ENCODE measurements at places on chromosomes 2 and 18.

GRCh38 chr2:233938676-233939370 is 21.6 kb downstream of the TRPM8 start:
- no peak for DNase-seq

- no peak for DNase-seq
Measured at GRCh38 chr18:45103319-45104048, 422.8 kb downstream of the SETBP1 start.

GRCh38 chr18:27797484-27797883 is 379.4 kb downstream of the CDH2 start:
- no peak for DNase-seq

- peak; percentile 86 for DNase-seq
Measured at GRCh38 chr18:47772374-47773248, 157.8 kb downstream of the SMAD2 start.

DNA sequence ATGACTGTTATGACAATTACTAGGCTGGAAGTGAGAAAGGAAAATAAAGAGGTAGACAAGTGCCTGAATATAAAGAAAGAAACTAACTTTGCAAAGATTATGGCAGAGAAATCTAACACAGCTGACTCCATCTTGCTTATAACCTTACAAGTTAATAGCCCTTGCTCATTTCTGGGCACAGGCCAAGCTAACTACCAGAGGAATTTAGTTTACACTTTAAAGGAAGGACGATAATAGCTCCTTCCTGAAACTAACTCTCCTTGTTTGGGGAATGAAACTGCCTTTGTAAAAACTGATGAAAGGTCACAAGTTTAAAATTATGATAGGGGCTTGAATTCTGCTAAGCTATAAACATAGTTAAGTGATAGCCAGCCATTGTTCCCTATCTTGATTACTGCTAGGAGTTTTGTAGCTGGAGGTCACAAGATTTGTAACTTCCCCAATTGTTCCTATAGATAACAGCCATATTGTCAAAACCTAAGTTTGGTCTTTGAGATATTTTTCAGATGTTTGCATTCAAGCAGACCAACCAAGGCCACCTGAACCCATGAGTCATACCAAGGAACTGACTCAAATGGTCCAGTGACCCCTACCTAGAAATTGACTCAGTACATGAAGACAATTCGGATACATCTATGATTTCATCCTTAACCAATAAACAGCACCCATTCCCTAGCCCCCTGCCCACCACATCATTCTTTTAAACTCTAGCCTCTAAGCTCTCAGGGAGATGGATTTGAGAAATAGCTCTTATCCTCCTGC is 209.2 kb upstream of the LRATD1 start:
- no peak for DNase-seq

DNA sequence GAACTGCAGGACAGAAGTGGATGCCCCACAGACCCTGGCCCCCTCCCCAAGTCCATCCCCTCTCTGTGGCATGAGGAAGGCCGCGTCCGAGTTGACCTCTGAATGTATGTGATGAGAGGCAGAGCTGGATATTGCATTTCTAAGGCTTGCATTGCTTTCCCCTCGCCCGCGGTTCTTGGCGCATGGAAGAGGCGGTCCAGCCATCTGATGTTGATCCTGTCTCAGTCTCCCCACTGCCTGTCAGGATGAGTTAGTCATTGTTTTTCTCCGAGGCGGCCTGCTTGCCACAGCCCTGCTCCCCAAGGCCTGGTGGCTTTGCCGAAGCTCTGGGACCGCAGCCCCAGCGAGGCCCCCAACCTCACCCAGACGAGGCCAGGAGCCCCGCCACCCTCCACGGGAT is 88.6 kb downstream of the SMAD7 start:
- DNase-seq, result no peak

DNA sequence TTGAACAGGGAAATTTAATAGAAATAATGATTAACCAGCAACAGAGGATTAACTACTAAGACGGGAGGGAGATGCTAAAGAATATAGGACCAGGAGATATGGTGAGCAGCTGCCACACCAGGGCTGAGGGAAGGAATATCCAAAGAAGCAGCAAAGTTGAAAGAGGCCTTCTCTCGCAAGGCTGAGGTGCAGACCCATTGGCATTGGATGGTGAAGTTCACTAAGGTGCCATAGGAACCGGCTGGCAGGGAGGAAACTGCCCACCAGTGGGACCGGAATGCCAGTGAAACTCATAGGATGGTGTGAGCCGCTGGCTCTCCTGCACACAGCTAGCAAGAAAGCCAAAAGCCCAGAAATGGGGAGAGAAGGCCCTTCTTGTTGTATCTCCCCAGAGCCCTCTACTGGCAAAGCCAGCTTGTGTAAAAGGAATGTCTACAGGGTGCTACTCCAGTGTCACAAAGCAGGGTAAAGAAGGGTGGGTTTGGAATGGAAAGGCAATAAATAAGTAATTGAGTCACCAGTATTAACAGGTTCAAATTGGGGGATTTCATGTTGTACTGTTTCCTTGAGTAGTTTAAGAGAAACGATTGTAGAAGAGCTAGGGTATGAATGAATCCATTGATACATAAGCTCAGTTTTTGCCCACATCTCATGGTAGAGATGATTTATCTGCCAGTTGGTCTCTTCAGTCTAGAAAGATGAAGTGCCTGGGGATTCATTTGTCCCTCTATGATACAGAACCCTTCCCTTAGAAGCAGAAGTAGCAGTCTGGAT is 36.0 kb downstream of the FARP2 start:
- DNase-seq, result no peak

- DNase-seq, result no peak
Measured at GRCh38 chr2:188963741-188964140, 10.4 kb upstream of the COL3A1 start.

DNA sequence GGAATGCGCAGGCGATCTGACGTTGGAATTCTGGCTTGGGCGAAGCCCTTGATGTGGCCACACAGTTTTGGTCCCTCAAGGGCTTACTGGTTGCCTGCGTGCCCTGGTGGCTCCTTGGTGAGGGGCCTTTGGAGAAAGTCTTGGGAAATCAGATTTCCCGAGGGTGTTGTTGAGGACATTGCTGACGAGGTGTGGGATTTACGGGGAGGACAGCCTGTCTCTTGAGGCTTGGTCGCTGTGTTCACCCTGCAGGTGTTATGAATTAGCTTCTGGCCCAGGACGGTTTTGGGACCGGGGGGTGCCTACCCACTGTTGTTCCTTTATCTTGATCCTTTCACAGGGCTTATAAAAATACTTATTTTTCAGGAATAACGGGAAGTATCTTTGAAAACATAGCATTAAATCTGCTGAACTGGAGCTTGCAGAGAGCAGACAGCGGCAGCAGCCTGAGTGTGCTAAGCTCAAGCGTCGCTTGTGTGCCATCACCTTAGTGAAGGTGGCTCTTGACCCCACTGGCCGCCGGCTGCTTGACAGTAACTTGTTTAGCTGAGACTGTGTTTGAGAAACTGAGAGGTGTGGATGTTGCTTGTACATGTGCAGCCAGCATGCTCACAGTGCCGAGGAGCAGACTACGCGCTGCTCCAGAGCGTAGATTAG is 4.2 kb downstream of the CTDP1 start:
- DNase-seq, result no peak

DNA sequence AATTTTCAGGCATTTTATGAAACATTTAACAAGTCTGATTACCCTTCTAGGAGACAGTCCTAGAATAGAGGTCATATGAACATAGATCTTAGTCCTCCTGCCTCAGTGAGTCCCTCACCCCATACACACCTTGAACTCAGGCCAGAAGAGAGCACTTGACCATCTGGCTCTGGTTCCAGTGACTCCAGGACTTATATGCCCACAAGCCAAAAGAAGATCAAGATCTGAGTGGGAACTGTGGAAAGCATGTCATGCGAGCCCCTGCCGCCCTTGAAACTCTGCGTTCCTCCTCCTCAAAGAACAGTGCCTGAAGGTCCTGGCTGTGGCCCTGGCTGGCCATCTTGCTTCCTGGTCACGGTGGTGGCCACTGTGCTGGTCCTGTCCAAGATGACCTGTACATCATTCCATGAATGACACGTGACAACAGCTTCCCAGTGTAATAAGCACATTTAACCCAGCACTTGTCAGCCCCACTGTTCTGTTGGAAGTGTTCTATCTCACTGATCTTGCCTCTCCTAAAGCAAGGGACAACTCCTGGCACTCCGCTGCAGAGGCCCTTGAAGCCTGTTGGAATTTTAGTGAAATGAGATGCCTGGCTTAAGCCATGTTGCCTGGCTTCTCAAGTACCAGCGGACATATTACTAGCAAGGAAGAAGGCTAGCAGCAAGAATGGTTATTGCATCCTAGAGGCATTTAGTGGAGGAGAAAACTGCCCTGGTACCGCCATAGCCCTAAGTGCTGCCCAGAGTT is 17.6 kb downstream of the TTC32 start:
- DNase-seq, result peak; percentile 38

- peak; percentile 69 for DNase-seq
Measured at GRCh38 chr18:54261894-54262293, 7.4 kb upstream of the POLI start.

DNA sequence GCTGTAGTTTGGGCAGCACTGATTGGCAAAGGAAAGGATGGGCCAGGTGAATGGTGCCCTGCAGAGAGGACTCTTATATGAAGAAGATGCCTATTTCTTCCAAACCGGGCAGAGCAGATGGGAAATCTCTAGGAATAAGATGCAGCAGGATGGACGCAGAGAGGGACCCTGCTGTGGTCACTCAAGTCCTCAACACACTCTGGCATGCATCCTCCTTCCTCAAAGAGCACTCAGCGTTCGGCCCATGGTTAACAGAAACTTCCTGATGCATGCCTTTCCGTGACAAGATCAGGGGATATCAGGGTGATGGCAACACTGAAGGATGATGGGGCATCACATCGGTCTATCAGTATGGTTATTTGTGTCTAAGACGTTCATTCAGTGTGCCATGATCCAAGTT is 232.7 kb downstream of the TTC32 start:
- no peak for DNase-seq

GRCh38 chr2:506451-506850 is 170.8 kb downstream of the TMEM18 start:
- no peak for DNase-seq

GRCh38 chr2:142179686-142180085 is 48.9 kb upstream of the LRP1B start:
- no peak for DNase-seq

DNA sequence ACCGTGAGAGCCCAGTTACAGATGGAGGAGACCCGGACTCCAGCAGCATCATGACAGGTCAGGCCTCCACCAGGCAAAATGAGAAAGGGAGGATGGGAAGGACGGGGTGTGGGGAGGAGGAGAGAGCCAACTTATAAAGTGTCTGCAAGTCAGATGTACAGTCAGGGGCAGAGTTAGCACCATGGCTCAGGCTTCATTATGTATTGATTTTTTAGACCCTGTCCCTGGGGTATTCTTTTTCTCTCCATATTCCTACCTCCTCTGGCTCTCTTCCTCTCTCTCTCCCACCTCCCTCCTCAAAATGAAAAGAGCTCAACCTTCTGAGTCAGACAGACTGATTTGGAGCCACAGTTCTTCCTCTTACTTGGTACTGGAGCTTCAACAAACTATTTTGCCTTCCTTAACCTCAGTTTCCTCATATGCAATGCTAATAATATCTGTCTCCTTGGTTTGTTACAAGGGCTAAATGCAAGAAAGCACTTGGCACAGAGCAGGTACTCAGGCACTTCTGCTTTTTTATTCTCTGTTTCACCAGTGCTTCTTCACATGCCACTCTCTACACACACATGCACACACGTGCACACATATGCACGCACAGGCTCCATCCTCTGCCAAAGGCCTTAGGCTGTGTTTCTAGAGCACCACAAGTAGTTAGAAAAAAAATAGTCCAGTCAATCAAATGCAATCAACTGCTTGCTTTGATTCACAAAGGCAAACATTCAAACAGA is 92.3 kb upstream of the PKDCC start:
- DNase-seq, result no peak

- no peak for DNase-seq
Measured at GRCh38 chr2:210756855-210757254, 200.5 kb downstream of the CPS1 start.

- DNase-seq, result no peak
Measured at GRCh38 chr2:24209389-24210105, 34.7 kb downstream of the FAM228A start.

DNA sequence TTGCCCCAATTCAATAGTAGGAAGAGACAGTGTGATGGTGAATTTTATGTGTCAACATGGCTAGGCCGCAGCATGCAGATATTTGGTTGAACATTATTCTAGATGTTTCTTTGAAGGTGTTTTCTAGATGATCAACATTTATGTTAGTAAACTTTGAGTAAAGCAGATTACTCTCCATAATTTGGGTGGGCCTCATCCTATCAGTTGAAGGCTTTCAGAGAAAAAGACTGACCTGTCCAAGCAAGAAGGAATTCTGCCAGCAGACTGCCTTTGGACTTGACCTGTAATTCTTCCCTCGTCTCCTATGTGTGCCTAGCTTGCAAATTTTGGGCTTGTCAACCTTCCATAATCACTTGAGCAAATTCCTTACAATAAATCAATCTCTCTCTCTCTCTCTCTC is 8.3 kb upstream of the GRP start:
- no peak for DNase-seq

- no peak for DNase-seq
Measured at GRCh38 chr2:240836781-240837467, 16.9 kb upstream of the KIF1A start.

DNA sequence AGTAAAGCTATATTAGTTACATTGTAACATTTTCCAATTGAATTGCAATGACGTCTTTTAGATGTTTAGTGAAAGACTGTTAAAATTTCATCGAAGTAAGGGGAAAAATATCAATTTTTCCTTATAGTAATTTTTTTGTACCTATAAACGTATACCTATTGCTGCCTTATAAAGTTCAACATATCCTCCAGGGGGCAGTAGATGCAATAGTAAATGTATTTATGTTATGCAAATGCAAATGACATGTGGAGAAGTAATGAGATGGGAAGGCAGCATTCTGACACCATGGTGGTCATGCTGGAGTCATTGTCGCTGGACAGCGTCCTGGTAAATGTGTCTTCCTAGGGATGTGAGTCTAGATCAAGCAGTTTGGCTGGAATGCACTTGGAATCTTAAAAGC is 38.7 kb downstream of the MSTN start:
- DNase-seq, result no peak

GRCh38 chr2:113861740-113862139 is 28.1 kb upstream of the ACTR3 start:
- no peak for DNase-seq

- DNase-seq, result no peak
Measured at GRCh38 chr2:75513616-75514170, 47.0 kb downstream of the EVA1A start.

DNA sequence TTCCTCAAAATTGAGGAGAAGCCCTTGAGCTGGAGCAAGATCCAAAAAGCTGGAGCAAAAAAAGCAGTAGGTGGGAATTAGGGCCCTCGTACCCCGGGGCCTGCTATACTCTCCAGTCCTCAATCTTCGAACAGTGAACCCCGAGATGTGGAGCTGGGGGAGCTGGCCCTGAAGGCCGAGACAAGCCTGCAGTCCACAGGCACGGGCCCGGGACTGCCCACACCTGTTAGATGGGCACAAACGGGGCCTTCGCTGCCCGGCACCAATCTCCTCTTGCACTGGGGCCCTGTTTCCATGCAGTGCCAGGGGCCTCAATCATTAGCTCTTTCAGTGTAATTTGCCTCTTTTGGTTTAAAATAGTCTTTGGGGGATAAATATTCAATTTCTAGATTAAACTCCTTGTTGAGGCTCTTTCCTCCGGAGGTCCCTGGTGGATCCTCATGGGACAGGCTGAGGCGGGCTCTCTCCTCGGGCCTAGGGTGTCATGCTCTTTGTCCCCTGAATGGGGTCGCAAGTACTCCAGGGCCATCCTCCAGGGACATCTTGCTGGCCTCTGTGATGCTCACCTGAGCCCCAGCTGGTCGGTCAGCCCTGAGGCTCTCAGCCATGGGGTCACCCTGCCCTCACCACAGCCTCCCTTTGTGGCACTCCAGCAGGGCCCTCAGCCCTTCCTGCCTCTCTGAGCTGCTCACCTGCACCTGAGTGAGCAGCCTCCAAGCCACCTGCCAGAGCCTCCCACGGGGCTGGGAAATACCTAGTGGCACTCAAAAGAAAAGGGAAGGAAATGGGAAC is 223.6 kb downstream of the ALPK2 start:
- DNase-seq, result no peak

Data from activated CD8-positive, alpha-beta memory T cell treated with anti-CD3 and anti-CD28 coated beads for 24 hours (primary cell).